ENCODE measurements at places on chromosomes 11 and 22. TPM values are rescaled to one million over a fixed set of nuclear protein-coding genes. Genes with fewer than 3 reads are reported as not detected.

Gene IGLL1
- 78.6 TPM for total RNA-seq

Gene ELF5
- 0.52 TPM for total RNA-seq

Gene TNNT3
- 15.8 TPM for total RNA-seq

Gene OR52K1
- total RNA-seq = under 0.01 TPM

Gene GRK3
- total RNA-seq = 20.2 TPM

Gene PGA4
- total RNA-seq = 0.66 TPM

Gene C11orf21
- total RNA-seq = 2.4 TPM

Gene RIBC2
- total RNA-seq = 2.2 TPM

Gene PVALB
- 0.47 TPM for total RNA-seq

- DNase-seq = no peak
- peaks cover 33% of the 10 kb centered on the region for H3K36me3 ChIP-seq
- H3K4me3 ChIP-seq = no peak overlapping the region
These were observed 20.1 kb downstream of the ADA2 start for GRCh38 chr22:17199003-17199731.

DNA sequence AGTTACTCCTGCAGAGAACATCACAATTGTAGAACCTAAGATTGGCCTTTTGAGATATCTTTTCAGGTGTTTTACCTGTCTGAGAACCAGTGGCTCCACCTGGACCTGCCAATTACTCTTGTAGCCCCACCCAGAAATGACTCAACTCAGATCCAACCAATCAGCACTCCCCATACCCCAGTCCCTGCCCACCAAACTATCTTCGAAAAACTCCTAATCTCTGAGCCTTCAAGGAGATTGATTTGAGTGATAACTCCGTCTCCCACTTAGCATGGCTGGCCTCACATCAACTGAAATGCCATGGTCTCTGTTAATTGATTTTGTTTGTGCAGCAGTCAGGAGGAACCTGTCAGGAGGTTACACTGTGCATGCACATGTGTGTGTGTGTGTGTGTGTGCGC lies 103.6 kb downstream of the MTNR1B start:
- no peak for DNase-seq
- no peaks in the 10 kb centered on the region for H3K4me1 ChIP-seq
- H3K27me3 ChIP-seq = no peaks in the 10 kb centered on the region
- no peak overlapping the region for H3K27ac ChIP-seq

DNA sequence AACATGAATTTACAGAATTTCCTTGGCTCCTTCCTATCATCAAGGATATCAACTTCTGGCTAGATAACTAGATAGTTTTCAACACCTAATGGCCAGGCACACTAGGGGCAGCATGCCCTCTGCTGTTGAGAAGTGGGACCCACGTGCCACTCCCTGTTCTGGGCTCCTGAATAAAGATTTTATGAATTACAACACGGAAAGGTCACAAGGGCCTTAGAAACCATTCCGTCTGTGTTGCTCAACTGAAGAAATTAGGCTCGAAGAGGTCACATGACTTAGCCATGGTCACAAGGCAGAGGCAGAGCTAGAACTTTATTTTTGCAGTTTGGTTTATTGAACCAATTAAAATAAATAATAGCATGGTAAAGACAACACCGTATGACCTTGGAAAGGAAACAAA lies 36.0 kb downstream of the PRCP start:
- DNase-seq = no peak
- no peaks in the 10 kb centered on the region for H3K4me1 ChIP-seq
- H3K4me3 ChIP-seq = no peak overlapping the region
- no peak overlapping the region for H3K27ac ChIP-seq
- H3K36me3 ChIP-seq = no peaks in the 10 kb centered on the region

DNA sequence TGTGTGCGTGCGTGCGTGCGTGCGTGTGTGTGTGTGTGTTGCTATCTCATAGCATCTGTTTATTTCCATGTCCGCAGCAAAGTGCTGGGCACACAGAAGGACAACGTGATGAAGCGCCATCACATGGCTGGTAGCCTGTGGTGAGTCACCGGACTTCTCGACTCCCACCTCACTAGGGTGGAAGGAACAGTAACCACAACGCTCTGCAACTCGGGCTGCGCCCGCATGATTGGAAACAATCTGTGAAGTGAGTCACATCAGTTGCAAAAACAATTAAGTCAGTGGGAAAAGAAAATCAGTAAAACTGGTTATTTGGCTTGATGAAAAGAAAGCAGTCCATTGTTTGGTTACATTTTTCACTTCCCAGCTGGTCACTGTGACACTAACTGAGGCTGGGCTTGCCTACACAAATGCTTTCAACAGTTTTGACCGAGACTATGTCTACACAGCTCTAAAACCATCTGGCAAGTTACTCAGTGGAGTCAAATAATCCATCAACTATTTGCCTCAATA lies 437.3 kb upstream of the CADM1 start:
- H3K4me1 ChIP-seq = no peaks in the 10 kb centered on the region
- DNase-seq = no peak
- no peak overlapping the region for H3K27ac ChIP-seq
- H3K36me3 ChIP-seq = no peaks in the 10 kb centered on the region
- H3K27me3 ChIP-seq = no peaks in the 10 kb centered on the region

GRCh38 chr11:120261321-120261720 lies 21.4 kb downstream of the POU2F3 start:
- H3K4me1 ChIP-seq = no peaks in the 10 kb centered on the region
- no peaks in the 10 kb centered on the region for H3K36me3 ChIP-seq
- no peak overlapping the region for H3K27ac ChIP-seq
- no peak overlapping the region for H3K4me3 ChIP-seq
- no peaks in the 10 kb centered on the region for H3K27me3 ChIP-seq

DNA sequence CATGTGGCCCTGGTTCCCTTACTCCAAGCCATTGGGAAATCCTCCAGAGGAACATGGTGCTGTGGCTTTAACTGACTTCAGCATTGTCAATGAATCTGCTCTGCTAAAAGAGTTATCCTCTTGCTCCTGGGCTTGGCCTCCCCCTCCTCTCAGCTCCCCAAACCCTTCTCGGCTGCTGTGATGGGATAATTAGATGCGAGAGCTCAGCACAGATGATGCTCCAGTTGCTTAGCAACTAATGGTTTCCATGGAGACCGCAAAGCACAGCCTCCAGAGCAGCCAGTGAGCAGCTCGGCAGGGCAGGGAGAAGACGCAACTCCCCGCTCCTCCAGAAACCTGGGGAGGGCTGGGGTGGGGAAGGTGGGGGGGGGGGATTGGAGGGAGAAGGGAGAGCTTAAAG lies 2.8 kb upstream of the UPK2 start:
- H3K27ac ChIP-seq = no peak overlapping the region
- no peak overlapping the region for H3K4me3 ChIP-seq
- no peaks in the 10 kb centered on the region for H3K4me1 ChIP-seq
- H3K36me3 ChIP-seq = no peaks in the 10 kb centered on the region
- no peak for DNase-seq
- H3K27me3 ChIP-seq = no peaks in the 10 kb centered on the region

DNA sequence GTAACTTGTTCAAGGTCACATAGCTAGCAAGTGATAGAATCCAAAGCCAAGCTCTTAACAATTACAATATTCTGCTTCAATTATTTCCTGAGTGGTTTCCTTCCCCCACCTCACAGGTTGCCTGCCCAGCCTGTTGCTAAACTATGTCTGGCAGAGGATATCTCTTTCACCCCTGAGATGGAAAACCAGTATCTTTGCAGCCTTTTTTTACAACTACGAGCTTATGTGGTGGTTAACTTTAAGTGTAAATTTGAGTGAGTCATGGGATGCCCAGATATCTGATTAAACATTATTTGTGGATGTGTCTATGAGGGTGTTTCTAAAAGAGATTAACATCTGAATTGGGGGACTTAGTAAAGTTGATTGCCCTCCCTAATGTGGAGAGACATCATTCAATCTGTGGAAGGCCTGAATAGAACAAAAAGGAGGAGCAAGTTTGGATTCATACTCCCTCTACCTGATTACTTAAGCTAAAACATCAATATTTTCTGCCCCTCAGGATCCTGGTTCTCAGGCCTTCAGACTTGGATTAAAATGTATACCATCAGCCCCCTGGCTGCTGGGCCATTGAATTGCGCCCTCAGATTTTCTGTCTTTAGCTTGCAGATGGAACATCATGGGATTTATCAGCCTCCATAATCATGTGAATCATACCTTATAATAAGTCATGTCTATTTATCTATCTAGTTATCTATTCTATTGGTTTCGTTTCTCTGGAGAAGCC lies 911.9 kb downstream of the METTL15 start:
- no peaks in the 10 kb centered on the region for H3K4me1 ChIP-seq
- H3K27ac ChIP-seq = no peak overlapping the region
- H3K4me3 ChIP-seq = no peak overlapping the region
- no peaks in the 10 kb centered on the region for H3K36me3 ChIP-seq

- H3K36me3 ChIP-seq = no peaks in the 10 kb centered on the region
- no peaks in the 10 kb centered on the region for H3K27me3 ChIP-seq
- H3K4me3 ChIP-seq = no peak overlapping the region
- peak; percentile 29 for DNase-seq
- no peak overlapping the region for H3K27ac ChIP-seq
- H3K4me1 ChIP-seq = no peaks in the 10 kb centered on the region
These were observed 42.1 kb downstream of the LRRC32 start for GRCh38 chr11:76628408-76628947.

DNA sequence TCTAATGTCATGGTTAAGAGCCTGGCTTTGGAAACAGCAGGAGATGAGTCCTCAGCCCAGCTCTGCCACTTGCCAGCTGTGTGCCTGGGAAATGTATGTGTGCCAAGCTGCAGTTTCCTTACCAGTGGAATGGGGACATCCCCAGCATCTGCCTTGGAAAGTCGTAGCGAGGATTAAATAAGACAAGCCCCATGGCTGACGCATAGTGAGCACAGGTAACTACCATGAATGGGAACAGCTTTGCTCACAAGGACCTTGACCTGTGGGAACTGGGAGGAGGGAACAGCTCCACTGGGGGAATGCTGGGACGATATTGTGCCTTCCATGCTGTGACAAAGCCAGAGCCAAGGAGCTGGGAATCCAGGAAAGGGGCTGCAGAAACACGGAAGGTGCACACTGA lies 2.6 kb upstream of the DSCAML1 start:
- H3K4me1 ChIP-seq = peaks cover 5% of the 10 kb centered on the region
- no peaks in the 10 kb centered on the region for H3K36me3 ChIP-seq
- H3K4me3 ChIP-seq = no peak overlapping the region
- no peak for DNase-seq
- H3K27ac ChIP-seq = no peak overlapping the region
- H3K27me3 ChIP-seq = peaks cover 75% of the 10 kb centered on the region

- H3K4me3 ChIP-seq = no peak overlapping the region
- H3K27ac ChIP-seq = no peak overlapping the region
- peaks cover 19% of the 10 kb centered on the region for H3K4me1 ChIP-seq
- no peaks in the 10 kb centered on the region for H3K27me3 ChIP-seq
- H3K36me3 ChIP-seq = no peaks in the 10 kb centered on the region
These were observed 109.4 kb upstream of the OR4B1 start for GRCh38 chr11:48107188-48107704.

GRCh38 chr22:29722587-29722986 lies 2.8 kb downstream of the CABP7 start:
- H3K27ac ChIP-seq = no peak overlapping the region
- H3K36me3 ChIP-seq = no peaks in the 10 kb centered on the region
- no peak for DNase-seq
- peaks cover 92% of the 10 kb centered on the region for H3K27me3 ChIP-seq

DNA sequence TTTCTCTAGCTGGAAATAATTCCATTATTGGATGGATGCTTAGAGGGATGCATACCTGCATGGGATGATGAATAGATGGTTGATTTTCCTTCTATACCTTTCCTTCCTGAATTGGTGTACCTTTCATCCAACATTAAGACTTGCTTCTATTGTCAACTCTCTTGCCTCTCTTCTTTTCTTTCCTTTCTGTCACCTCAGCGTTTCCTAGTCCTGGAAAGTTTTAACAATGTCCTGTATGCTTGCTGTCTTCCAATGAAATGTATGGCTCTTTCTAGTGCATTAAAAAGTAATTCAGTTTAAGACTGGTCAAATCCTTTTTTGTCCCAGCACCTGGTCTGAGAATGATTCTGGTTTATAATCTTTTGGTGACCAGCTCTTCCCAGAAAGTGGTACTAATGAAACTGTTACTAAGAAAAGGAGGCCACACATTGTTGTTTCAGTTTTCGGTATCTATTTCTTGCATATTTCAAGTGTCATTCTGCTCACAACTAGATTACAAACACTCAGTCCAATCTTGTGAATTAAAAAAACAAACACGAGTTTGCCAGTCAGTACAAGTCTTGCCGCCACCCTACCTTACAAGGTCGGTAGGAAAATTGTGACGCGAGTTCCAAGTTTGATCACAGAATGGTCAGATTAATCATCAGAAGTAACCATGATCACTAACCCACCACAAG lies 8.0 kb downstream of the POU2AF1 start:
- no peaks in the 10 kb centered on the region for H3K36me3 ChIP-seq
- no peak for DNase-seq
- H3K4me1 ChIP-seq = no peaks in the 10 kb centered on the region

- no peak within 1 kb of the TSS for H3K27ac ChIP-seq
- H3K4me1 ChIP-seq = peaks cover 15% of the 10 kb centered on the region
- no peak within 1 kb of the TSS for H3K4me3 ChIP-seq
- no peak for DNase-seq
- H3K27me3 ChIP-seq = no peaks in the 10 kb centered on the region
These were observed at the start of gene APOA5 for GRCh38 chr11:116791813-116792143. Gene APOA5, minus strand, starts transcription at chr11:116791879. Its CDS starts 19 bp downstream, at chr11:116791860.

- no peaks in the 10 kb centered on the region for H3K4me1 ChIP-seq
- no peak overlapping the region for H3K4me3 ChIP-seq
- no peaks in the 10 kb centered on the region for H3K27me3 ChIP-seq
- H3K36me3 ChIP-seq = no peaks in the 10 kb centered on the region
- no peak overlapping the region for H3K27ac ChIP-seq
- DNase-seq = no peak
These were observed 46.9 kb downstream of the ME3 start for GRCh38 chr11:86625544-86625943.

- no peaks in the 10 kb centered on the region for H3K4me1 ChIP-seq
- no peak overlapping the region for H3K4me3 ChIP-seq
- no peak for DNase-seq
- H3K27me3 ChIP-seq = no peaks in the 10 kb centered on the region
- H3K27ac ChIP-seq = no peak overlapping the region
These were observed 52.6 kb downstream of the SPECC1L start for GRCh38 chr22:24323233-24323632.

- peaks cover 6% of the 10 kb centered on the region for H3K27me3 ChIP-seq
- DNase-seq = no peak
- H3K36me3 ChIP-seq = peaks cover 39% of the 10 kb centered on the region
- no peak overlapping the region for H3K27ac ChIP-seq
These were observed 3.0 kb upstream of the CASTOR1 start for GRCh38 chr22:30292069-30292970.

GRCh38 chr22:50684501-50684900 lies 11.9 kb downstream of the SHANK3 start:
- no peak overlapping the region for H3K27ac ChIP-seq
- no peaks in the 10 kb centered on the region for H3K36me3 ChIP-seq
- no peak for DNase-seq

GRCh38 chr22:33710326-33710725 lies 209.9 kb downstream of the LARGE1 start:
- H3K27ac ChIP-seq = no peak overlapping the region
- no peaks in the 10 kb centered on the region for H3K27me3 ChIP-seq
- no peaks in the 10 kb centered on the region for H3K4me1 ChIP-seq
- no peak overlapping the region for H3K4me3 ChIP-seq
- no peak for DNase-seq
- H3K36me3 ChIP-seq = no peaks in the 10 kb centered on the region

DNA sequence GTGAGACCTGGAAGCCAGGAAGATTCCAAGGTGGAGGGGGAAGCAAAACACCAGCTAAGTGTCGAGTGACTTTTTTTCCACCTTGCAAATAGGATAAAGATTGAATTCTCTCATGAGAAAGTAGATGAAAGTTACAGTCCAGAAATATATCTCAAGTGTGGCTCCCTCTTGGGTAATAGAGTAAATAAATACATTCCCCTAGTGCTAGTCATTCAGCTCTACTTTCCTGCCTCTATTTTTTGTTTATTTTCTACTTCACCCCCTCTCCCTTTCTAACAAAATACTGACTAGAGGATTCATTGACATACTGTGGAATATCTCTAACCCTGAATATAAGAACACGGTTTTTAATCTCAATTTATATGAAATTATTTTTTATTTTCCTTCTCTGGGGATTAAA lies 19.2 kb upstream of the OOSP4B start:
- no peak overlapping the region for H3K4me3 ChIP-seq
- no peak overlapping the region for H3K27ac ChIP-seq
- no peaks in the 10 kb centered on the region for H3K27me3 ChIP-seq
